ENCODE measurements at places on chromosomes 11 and 22.

GRCh38 chr11:34850334-34850733 lies 65.8 kb downstream of the APIP start:
- DNase-seq, result no peak

GRCh38 chr11:45237711-45238315 lies 48.3 kb downstream of the SYT13 start:
- DNase-seq, result peak; percentile 22

DNA sequence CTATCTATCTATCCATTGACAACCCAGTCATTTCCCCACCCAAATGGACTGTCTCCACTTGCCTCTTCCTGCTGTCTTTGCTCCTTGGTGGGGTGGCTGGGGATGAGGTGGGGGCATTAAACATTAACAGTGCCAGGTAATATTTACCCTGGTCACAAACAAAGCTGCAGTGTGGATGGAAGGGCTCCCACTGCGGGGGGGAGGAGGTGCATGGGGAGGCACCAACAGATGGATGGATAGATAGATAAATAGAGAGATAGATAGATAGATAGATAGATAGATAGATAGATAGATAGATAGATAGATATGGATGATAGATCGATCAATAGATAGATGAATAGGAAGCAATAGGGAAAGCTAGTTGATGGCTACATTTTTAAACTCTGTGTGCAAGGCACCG lies 2.3 kb upstream of the FXYD2 start:
- peak; percentile 36 for DNase-seq

DNA sequence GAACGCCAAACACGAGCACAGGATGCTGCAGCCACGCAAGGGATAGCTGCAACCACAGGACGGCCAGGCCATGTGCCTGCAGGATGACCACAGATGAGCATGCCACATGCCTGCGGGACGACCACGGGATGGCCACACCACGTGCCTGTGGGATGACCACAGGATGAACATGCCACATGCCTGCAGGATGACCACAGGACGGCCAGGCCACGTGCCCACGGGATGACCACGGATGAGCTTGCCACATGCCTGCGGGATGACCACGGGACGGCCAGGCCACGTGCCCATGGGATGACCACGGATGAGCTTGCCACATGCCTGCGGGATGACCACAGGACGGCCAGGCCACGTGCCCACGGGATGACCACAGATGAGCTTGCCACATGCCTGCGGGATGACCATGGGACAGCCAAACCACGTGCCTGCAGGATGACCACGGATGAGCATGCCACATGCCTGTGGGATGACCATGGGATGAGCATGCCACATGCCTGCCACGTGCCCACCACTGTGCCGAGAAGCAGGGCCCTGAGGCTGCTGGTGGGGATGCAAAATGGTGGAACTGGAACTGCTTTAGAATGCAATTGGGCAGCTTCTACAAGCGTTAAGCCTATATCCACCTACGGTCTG lies 12.8 kb upstream of the MOB2 start:
- DNase-seq, result no peak

GRCh38 chr11:133708547-133709051 lies 136.7 kb downstream of the SPATA19 start:
- no peak for DNase-seq

GRCh38 chr22:26939466-26939865 lies 282.1 kb downstream of the MIAT start:
- no peak for DNase-seq

DNA sequence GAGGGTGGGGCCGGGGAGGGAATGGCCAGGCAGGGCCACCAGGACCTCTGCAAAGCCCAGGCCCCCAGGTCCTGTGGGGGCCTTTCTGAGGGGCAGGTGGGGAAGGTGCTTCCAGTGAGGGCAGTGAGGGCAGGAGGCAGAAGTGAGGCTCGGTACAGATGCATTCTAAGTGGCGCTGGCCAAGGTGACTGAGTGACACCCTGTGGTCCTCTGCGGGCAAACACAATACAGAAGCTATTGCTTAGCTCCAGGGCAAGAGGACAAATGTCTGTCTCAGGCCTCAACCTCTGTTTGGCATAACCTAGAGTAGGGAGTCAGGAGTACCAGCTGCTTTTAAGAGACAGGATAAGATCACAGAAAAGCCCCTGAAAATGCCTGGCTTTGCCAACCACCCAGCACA lies 31.3 kb downstream of the B3GAT1 start:
- DNase-seq, result no peak

GRCh38 chr22:22840780-22841179 lies 46.8 kb upstream of the IGLL5 start:
- DNase-seq, result no peak

DNA sequence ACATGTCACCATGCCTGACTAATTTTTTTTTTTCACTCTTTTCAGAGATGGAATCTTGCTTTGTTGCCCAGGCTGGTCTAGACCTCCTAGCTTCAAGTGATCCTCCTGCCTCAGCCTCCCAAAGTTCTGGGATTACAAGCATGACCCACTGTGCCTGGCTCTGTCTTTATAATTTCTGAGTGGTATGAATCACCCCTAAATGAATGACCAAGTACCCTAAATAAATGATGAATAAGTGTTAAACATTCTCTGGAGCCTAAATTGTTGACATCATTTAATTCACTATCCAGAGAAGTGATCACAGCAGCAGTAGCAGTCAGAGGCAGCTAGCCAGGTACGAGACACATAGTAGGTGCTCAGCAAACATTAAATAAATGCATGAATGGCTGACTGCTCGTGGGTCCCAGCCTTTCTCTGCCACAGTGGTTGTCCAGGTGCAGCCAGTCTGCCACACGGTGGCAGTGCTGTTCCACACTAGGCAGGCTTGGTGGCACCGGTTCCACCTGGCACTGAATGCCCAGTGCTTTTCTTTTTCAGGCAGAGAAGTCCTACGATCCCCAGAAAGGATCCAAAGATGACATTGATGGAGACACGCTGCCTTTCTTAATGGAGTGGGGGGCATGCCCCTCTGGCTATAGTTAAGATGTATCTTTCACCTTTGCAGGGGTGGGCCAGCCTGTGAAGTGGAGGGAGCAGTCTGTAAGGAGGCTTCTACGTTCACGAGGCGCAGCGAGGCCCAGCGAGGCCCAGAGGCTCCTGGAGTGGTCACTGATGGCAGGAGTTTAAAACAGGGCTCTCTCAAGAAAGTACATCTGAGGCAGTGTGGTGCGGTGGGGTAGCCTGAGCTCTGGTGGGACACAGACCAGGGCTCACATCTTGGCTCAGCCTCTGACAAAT lies 8.7 kb upstream of the TTC12 start:
- peak; percentile 91 for DNase-seq

- DNase-seq, result no peak
These were observed 255.2 kb downstream of the BUD13 start for GRCh38 chr11:116517584-116517983.

DNA sequence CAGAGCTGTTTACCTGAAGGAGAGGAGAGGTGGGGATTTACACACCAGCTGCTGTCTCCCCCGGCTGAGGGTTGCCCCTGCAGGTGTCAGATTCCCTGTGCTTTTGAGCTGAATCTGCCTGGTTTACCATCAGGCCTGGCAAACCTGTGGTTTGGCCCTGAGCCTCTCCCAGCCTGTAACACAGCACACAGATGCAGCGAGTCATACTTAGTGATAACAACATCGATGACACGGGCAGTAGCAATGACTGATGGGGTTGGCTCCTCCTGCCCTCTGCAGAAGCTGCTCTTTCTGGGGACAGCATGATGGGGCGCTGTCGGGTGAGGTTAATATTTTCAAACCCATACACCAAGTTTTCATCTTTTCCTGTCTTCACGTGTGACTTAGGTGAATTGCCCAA lies 380.0 kb upstream of the B3GAT1 start:
- no peak for DNase-seq

- DNase-seq, result no peak
These were observed 41.7 kb downstream of the HORMAD2 start for GRCh38 chr22:30121960-30122359.

DNA sequence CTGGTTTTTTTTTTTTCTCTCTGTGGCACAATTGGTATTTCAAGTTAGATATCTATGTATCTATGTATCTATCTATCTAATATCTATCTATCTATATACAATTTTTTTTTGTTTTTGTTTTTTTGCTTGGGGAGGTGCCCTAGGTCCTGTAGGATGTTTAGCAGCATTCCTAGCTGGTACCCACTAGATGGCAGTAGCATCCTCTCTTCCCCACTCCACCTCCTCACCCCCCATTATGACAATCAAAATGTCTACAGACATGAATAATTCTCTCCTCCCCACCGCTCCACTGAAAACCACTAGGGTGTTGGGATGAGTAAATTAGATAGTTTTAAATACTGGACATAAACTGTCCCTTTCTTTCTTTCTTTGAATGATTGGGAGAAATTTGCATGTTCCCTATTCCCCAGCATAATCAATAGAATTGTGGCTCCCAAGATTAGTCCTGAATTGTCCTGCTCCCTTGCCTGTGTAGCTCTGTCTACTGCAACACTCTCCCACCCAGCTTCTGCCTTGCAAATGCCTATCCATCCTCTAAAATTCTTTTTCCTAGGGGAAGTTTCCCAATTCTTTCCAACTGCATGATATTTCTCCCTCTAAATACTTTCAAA lies 1152.4 kb downstream of the LRRC4C start:
- peak; percentile 78 for DNase-seq
